ENCODE measurements at places on chromosomes 1 and 21. TPM values are rescaled to one million over a fixed set of nuclear protein-coding genes. Genes with fewer than 3 reads are reported as not detected.
A peak's percentile ranks its signal among the peaks of the same experiment; 100 is the strongest.

GRCh38 chr1:169078163-169078883 is 28.2 kb upstream of the ATP1B1 start:
- DNase-seq: no peak

Gene UBL4B
- total RNA-seq: 0.83 TPM

Gene ERICH3
- not detected for total RNA-seq

GRCh38 chr1:205690122-205690756 is 9.9 kb upstream of the SLC45A3 start:
- no peak for DNase-seq

- DNase-seq: peak; percentile 88
These were observed 161.1 kb upstream of the COL6A1 start for GRCh38 chr21:45820171-45821091.

- no peak for DNase-seq
These were observed 3.8 kb downstream of the NCDN start for GRCh38 chr1:35561297-35561971.

DNA sequence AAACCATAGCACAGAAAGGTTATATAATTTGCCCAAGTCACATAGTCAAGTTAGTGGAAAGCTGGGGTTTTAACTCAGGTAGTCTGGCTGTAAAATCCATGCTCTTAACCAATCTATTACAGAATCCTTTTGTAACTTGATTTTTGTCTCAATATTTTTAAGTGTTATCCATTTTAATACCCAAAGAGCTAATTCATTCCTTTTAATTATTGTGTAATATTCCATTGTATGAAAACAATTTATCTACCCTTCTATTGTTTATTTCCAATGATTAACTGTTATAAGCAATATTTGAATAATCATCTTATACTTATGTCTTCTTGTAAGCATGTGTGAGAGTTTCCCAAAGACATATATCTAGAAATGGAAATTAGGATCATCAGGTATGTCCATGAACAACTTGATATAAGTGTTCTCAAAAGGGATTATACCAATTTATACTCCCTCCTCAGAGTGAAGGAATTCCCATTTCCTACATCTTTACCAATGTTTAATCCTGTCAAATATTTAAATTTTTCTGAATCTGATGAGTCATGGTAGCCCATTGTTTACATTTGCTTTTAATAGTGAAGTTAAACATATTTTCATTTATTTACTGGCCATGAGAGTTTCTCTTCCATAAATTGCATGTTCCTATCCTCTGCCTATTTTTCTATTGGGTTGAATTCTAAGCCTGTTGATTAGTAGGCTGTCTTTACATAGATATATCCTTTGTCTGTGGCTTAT is 13.9 kb downstream of the TEX50 start:
- no peak for DNase-seq

DNA sequence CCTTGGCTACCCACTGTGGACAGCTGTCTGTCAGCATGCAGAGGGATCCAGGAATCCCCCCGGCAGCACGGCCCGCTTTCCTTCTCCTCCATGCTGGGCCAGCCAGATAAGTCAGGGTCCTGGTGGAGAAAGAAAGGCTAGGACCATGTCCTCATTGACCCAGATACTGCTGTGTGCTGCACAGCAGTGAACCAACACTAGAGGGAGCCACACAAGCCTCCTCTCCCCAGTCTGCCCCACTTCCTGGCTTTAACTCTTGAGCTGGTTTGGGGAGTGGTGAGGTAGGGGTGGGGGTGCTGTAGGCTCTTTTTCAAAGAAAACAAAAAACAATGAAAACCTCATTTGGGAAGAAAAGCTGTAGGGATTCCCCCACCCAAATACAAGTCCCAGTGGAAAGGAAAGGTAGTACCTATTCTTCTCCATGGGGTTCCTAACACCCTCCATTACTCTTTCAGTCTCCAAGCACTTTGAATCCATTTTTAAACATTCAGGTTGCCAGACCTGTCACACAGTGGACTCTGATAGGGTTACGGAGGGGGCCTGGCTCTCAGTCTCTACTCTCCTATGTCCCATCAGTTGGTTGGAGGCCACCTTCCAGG is 84.9 kb upstream of the CD1D start:
- peak; percentile 53 for DNase-seq

Gene CCDC30
- total RNA-seq: 1.8 TPM

GRCh38 chr1:208242941-208243526 is 1.1 kb downstream of the PLXNA2 start:
- no peak for DNase-seq

Gene MRPL20
- 117 TPM for total RNA-seq

DNA sequence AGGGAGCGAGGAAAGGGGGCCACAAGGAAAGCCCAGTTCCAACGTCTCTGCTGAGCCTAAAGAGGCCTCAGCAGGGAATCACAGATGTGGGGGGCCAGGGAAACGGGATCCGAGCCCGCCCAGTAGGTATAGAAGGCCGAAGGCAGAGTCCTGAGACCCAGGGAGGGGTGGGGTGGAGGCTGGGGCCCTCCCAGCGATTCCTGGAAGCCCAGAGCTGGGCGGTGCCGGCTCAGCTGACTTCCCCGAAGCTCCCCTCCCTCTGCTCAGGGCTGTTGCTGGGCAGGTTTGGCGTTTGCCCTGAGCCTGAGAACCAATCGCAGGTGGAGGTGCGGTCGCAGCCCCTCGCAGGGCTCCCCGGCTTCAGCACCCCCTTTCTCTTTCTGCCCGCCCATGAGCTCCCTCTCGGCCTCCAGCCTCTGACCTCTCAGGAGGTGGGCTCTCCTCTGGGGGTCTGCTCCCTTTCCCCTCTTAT is 12.8 kb downstream of the ADAMTSL4 start:
- DNase-seq: peak; percentile 94

DNA sequence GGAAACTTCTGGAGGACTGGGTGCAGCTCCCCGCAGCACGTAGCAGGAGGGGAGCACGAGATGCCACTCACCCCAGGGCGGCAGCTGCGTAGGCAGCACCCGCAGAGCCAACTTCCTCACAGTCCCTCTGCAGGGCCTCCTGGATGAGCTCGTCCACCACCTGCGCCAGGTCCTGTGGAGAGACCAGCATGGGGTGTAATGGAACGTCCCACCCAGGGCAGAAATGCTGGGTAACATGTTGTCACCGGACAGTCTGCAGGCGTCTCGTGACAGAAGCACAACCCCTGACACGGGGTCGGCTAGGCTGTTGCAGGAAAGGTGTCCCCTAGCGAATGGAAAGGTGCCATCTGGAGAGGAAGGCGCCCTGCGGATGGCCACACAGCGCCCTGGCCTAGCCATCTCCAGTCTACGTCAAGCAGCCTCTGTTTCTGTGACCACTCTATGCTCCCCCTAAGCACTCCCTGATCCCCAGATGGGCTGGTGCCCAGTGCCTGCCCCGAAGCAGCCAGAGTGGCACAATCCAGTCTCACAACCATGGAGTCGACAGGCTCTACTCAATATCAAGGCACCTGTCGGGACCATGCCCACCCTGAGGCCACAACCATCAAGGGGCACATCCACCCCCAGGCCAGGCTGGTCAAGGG is 21.2 kb downstream of the MCM3AP start:
- DNase-seq: no peak

Gene EPHA10
- not detected for total RNA-seq

- no peak for DNase-seq
These were observed 8.8 kb upstream of the CLCA4 start for GRCh38 chr1:86537928-86538695.

DNA sequence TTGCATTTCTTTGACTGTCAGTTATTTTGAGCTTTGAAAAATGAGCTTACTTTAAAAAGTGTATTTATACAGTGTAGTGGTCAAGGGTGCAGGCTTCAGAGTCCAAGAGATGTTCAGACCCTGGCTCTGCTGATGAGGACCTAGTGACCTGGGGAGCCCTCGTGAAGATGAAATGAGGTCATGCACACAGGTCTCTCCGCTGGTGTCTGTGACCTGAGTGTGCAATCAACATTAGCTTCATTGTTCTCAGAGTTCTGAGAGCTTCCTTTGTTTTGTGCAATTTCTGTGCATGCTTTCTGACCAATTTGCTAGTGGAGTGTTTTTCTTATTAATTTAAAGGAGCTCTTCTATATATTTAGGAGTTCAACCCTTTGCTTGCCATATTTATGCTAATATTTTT is 71.3 kb downstream of the RIPK4 start:
- DNase-seq: no peak

Data from A172 (cell line).